ENCODE measurements at places on chromosomes 1 and 21.
A peak's percentile ranks its signal among the peaks of the same experiment; 100 is the strongest.

DNA sequence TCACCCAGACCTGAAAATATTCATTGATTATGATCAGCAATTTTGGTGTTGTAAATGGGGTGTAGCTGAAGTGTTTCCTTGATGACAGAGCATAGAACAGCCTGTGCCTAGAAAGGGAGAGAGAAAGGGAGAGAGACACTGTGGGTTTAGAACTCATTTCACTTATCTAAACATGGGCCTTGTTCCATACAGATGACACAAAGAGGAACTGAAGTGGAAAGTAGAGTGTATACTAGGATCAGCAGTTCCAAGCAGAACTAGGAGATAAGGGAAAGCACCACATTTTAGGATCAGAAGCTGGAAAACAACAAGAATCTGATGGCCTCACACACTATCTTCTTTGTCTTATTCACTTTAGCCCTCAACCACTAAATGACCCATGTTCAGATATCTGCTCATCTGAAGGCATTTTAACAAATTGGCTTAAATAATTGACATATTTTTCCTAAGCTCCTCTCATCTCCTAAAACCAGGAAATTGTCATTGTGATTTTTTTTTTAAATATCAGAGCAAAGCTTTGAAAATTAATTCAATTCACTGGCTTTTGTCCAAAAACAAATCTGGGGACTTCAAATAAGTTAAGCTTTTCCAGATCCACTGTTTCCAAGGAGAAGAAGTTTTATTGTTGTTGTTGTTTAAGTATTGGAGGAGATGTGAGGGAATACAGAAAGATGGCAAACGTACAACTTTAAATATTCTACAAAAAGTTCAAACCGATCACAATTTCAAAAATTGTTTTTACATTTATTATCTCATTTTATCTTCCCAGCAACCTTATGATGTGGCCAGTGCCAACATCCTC, 103.8 kb downstream of the LYPLAL1 start:
- no peak for DNase-seq

DNA sequence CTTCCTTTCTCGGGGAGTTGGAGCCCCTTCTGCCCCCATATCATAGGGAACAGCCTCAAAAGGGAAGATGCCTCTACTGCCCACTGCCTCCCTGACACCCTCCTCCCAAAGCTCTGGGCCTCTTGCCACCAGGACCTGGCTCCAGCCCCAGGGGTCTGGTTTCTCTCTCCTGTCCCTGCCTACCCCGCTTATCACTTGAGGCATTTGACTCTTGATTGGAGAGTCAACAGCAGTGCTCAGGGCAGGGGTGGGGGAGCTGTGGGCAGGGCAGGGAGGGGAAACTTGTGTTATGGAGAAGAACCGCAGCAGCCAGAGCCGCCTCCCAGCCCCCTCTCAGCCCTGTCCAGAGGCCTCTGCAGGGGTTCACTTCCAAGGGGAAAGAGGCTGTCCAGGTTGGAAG, 573 bp downstream of the TRIM63 start:
- DNase-seq: no peak

- DNase-seq: no peak
These were observed 465.2 kb downstream of the AJAP1 start for GRCh38 chr1:5119366-5120234.

GRCh38 chr1:200857804-200858203, 15.0 kb upstream of the GPR25 start:
- no peak for DNase-seq

DNA sequence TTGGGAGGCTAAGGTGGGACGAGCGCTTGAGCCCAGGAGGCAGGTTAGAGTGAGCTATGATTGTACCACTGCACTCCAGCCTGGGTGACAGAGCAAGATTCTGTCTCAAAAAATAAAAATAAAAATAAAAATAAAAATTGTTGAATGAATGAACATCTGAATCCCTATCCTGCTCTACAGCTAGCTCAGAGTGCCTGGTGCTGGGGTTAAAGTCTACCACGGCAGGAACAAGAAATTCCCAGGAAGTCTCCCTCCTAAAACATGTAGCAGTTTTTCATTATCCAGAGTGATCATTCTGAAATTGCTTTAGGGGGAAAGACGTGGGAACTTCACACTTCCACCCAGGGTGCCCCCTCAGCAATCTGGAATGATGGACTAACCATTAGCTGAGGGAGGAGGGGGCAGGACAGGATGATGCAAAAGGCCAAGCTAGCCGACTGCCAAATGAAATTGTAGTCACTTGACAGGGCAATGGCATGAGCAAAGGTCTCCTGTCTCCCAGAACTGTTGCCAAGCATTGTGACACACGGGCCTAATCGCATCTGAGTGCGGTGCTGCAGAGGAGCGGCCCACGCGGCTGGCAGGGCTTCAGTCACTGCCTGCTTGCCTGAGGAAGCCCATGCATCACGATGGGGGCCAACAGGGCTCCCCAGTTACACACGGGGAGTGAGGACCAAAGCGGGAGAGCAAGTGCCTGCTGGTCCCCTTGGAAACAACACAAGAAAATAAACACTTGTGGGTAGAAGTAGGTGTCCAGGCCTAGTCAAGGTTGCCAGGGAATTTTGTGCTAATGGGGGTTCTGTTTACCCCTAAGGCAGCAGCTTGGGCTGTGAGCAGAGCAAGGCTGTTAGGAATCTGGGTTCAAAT, 85.7 kb downstream of the NENF start:
- peak; percentile 96 for DNase-seq

DNA sequence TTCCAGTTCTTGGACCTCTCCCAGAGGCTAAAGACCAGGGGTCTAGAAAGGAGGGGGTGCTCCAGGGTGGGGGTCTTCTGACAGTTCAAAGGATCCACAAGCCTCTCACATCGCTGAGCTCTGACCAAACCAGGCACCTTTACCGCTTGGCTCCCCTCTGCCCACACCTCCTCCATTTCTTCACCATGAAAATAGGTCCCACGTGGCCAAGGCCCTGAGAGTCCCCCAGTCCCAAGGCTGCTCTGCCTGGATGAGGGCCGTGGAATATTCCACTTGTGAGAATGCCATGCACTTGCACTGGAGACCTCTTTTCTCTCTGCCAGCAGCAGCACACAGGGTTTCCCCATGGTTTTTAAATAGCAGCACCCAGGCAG, 87.4 kb downstream of the ITPKB start:
- DNase-seq: no peak

- DNase-seq: no peak
These were observed 770.0 kb upstream of the RGS18 start for GRCh38 chr1:191388283-191388682.

GRCh38 chr1:109909561-109909960, 1.1 kb upstream of the CSF1 start:
- no peak for DNase-seq

- DNase-seq: no peak
These were observed 25.7 kb downstream of the COA6 start for GRCh38 chr1:234398849-234399381.

GRCh38 chr1:47209725-47210325, 20.0 kb upstream of the PDZK1IP1 start:
- DNase-seq: no peak

DNA sequence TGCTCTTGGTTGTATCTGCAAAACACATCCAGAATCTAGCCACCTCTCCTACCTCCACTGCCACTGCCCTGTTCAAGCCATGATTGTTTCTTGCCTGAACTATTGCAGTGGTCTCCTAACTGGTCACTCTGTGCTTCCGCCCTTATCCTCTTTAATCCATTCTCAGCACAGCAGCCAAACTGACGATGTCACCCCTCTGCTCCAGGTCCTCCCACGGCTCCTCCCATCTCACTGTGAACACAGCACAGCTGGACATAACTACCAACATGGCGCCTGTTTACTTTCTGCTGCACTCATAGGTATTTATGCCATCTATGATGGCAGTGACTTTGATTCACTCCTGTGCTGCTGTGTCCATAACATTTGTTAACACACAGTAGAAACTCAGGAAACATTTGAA, 406.7 kb downstream of the DISC1 start:
- no peak for DNase-seq

GRCh38 chr1:110749960-110750359, 75.2 kb upstream of the KCNA3 start:
- DNase-seq: no peak

DNA sequence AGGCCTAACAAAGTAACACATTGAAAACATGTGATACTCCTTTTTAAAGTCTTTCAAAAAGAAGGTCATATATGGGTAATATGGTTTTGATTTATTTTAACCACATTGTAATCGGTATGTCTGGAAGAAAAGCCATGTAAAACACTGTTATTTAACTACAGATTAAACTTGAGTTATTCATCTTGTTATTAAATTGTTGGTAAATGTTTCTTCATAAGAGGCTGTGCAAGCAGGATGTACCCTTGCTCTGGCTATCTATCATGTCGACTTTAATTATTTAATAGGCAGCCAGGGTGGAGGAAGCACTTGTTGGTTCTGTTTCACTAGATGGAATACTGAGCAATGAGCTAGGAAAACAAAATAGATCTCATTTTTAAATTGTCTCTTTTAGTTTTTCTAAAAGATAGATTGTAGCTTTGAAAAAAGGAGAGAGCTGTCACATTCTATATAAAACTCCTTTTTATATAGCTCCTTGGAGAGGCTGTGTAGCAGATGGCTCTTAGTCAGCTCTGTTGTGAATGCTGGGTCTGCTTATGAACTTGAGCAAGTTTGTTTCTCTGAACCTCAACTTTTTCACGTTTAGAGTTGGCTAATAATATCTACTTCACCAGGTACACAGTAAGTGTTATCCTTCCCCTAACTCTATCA, 39.5 kb downstream of the LRRC8B start:
- no peak for DNase-seq

- DNase-seq: no peak
These were observed 10.6 kb downstream of the HCRTR1 start for GRCh38 chr1:31627930-31628559.

DNA sequence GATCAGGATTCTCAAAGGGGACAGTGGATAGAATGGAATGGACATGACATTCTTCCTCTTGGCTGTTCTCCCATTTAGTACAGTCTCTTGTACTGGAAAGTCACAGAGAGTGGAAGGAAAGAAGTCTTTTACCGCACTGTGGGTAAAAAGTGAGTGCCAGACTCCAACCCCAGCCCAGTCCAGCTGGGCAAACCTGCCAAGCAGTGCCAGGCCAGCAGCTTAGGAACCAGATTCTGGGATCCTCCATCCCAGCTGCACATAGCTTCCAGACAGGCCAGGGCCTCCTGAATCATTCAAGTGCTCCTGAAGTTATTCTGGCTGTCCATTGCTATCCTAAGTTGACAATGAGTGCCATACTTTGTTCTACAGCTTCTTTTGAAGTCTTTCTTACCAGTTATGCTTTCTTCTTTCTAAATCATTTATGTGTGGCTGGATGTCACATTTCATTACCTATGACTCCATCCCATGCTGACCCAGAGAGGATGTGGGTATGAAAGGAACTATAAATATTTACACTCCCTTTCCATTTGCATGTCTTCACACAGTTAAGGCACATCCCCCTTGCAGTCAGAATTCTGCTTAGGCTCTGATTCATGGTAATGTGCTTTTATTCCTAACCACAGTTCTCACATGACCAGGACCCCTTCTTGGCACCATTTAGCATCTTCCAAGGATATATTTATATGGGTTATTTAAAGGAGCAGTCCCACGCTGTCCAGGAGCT, 88.9 kb downstream of the AK5 start:
- no peak for DNase-seq

DNA sequence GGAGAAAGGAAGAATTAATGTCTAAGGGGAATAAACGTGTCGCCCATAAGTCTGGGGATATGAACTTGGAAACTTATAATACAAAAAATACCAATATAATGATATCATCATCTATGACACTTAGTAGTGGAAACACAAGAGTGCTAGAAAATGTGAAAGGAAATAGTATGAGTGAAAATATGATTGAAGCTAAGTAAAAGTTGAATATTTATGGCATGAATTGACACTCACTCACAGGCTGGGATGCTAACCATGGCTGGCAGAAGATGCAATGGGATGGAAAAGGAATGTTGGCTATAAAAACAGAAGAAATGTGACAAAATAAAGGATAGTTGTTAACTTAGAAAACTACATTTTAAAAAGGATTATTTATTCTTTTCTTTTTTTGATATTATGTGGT, 120.1 kb downstream of the XPR1 start:
- DNase-seq: no peak

- no peak for DNase-seq
These were observed 8.0 kb downstream of the TENT5B start for GRCh38 chr1:27004471-27005165.

Measured in left lobe of liver (tissue), 2 donors.